ENCODE measurements at places on chromosomes 5 and 9.

DNA sequence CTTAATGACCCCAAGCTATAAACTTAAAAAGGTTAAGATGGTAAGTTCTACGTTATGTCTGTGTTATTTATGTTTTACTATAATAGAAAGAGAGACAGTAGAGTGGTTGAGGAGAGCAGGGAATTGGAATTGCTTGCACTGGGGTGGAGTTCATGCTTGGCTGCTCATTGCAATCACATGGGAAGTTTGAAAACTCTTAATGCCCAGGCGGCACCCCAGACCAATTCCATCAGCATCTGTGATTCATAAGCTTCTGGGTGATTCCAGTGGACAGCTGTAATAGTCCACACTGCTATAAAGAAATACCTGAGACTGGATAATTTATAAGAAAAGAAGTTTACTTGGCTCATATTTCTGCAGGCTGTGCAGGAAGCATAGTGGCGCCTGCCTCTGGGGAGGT lies 323.9 kb upstream of the MSX2 start:
- DNase-seq = no peak

DNA sequence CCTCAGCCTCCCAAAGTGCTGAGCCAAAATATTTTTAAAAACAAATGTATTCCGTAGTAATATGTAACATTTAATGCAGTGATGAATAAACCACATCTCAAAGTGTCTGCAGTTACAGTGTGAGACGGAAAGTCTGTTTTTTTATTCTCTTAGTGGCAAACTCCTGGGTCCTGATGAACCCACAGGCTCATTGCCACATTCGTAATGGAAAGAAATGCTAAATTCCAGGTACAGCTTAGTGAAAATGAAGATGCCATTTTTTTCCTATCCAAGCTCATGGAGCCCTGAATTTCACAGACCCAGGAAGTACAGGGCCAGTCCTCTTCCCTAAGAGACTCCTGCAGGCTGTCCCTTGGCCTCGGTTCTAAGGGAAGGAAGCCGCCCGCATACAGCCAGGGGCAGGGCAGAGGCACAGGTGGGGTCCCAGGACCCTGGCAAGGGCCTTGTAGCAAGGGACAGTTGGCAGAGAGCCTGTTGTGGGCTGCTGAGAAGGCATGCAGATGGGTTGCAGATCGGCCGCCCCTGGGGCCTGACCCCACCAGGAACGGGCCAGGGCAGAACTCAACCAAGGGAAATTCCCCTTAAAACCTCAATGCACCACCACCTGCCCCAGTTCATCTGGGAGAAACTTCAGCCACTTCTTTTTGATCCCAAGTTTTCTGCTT lies 36.2 kb downstream of the IPPK start:
- no peak for DNase-seq

GRCh38 chr9:18501949-18502348 lies 28.0 kb downstream of the ADAMTSL1 start:
- DNase-seq = no peak

DNA sequence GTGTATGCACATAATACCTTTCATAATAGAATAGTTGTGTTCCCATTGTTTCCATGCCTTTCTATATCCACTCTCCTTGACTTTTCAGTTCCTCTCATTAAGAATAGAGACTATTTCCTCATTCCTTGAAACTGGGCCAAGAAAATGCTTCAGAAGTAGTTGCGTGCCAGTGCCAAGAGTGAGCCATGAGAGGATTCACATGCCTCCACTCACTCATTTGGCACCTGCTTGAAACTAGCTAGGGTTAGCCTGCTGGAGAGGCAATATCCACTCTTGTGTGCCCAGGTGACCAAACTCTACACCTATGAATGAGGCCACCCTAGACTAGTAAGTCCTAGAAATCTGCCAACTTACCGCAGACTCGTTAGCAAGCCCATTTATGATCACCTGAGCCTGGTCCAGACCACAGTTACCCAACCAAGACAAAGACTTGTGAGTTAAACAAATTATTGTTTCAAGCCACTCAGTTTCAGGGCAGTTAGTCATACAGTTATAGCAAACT lies 276.3 kb downstream of the EPB41L4A start:
- DNase-seq = no peak
